ENCODE measurements at places on chromosomes 2 and 18. TPM values are rescaled to one million over a fixed set of nuclear protein-coding genes. Genes with fewer than 3 reads are reported as not detected.

DNA sequence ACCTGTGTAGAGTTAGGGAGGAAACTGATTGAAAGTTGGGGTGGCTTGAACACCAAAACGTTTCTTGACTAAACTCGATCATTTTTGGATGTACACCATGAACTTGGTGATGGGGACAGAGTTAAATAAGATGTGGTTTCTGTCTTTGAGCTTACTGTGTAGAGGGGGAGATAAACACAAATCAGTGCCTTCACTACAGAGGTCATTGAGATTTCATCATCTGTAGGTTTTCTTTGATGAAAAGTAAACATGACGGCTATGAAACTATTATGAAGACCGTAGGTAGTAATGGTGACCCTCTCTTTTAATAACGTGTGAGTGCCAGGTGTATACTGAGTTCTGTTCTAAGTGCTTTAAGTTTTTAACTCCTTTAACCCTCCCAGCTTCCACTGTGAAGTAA, 6.5 kb downstream of the LCLAT1 start:
- DNase-seq = no peak

- DNase-seq = no peak
Observed at GRCh38 chr2:30472326-30472725, 25.3 kb downstream of the LCLAT1 start.

DNA sequence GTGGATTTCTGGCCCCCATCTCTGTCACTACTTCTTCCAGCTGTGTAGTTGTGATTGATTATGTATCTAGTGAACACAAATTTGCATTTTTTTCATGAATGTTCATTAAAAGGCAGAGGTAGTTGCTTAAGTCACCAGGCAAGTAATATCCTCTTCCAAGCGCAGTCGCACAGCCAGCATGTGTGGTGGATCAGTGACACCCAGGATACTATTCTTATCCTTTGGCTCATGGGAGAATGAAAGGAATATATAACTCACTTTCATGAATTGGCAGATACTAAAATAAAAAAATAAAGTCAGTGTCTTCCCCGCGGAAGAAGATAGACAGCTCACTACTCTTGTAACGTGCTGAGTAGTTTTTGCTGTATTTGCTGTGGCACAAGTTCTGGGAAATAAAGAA, 387.8 kb downstream of the CDH7 start:
- DNase-seq = no peak

The TBR1 gene
- total RNA-seq = not detected

GRCh38 chr2:232888839-232889529, 18.9 kb downstream of the SNORC start:
- DNase-seq = no peak

- DNase-seq = no peak
Observed at GRCh38 chr2:133705287-133705686, 137.0 kb upstream of the NCKAP5 start.

DNA sequence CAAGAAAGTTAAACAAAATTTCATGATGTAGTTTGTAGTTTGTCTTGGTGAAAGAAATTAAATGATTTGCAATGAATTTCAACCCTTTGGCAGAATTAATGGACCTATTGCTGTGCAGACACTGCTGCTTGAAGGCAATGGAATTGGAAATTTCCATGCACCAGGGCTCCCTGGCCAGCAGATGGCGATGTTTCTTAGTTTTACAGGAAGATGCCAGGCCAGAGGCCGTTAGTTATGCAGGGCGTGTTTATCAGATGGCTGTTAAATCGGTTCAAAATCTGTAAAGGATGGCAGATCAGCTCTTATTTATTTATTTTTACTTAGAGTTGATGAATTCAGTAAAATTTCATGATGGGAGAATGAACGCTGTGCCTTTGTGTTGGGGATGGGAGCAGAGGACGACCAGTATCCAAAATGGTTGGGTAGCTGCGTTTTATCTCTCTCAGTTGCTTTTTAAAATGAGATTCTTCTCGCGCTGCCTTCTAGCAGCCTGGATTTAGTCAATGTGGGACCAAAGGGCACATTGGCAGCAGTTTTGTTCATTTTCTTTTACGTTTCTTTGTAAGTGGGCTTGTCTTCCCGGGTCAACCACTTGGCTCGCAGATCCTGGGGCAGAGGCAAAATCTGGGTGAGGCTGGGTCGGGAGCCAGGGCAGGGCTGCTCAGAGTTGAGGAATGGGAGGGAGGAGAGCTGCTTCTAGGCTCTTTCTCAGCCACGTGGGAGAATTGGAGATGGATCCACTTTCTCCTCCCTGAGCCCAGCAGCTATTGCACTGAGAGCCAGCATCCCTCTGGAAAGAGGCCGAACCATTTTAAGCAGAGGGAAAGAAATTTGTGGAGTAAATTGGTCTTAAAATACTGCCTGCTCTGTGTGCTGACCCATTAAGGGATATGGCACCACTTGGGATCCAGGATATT, 344.0 kb downstream of the PIK3C3 start:
- DNase-seq = peak; percentile 7
